ENCODE measurements at places on chromosomes 6 and 20. TPM values are rescaled to one million over a fixed set of nuclear protein-coding genes. Genes with fewer than 3 reads are reported as not detected.

FAXC gene
- polyA plus RNA-seq: 3.3 TPM

UNC5CL gene
- polyA plus RNA-seq: 41.3 TPM

NR2E1 gene
- polyA plus RNA-seq: not detected

CFAP61 gene
- polyA plus RNA-seq: 0.58 TPM

SMOC2 gene
- 6.5 TPM for polyA plus RNA-seq

AIG1 gene
- polyA plus RNA-seq: 146 TPM

TEAD3 gene
- 11.3 TPM for polyA plus RNA-seq

RSPO3 gene
- polyA plus RNA-seq: 1.2 TPM

TGM2 gene
- polyA plus RNA-seq: 44.6 TPM

WFDC9 gene
- polyA plus RNA-seq: not detected

HAO1 gene
- polyA plus RNA-seq: 0.86 TPM

BTBD3 gene
- 11.6 TPM for polyA plus RNA-seq

GPR6 gene
- not detected for polyA plus RNA-seq

BPI gene
- polyA plus RNA-seq: 1.5 TPM

PI16 gene
- 3.5 TPM for polyA plus RNA-seq
